ENCODE measurements at places on chromosomes 2 and 18.

GRCh38 chr2:69020496-69021426, 7.8 kb downstream of the ANTXR1 start:
- no peak for DNase-seq

- no peak for DNase-seq
Observed at GRCh38 chr2:198347946-198348345, 543.6 kb downstream of the PLCL1 start.

GRCh38 chr2:191312163-191312562, 67.0 kb downstream of the MYO1B start:
- no peak for DNase-seq

DNA sequence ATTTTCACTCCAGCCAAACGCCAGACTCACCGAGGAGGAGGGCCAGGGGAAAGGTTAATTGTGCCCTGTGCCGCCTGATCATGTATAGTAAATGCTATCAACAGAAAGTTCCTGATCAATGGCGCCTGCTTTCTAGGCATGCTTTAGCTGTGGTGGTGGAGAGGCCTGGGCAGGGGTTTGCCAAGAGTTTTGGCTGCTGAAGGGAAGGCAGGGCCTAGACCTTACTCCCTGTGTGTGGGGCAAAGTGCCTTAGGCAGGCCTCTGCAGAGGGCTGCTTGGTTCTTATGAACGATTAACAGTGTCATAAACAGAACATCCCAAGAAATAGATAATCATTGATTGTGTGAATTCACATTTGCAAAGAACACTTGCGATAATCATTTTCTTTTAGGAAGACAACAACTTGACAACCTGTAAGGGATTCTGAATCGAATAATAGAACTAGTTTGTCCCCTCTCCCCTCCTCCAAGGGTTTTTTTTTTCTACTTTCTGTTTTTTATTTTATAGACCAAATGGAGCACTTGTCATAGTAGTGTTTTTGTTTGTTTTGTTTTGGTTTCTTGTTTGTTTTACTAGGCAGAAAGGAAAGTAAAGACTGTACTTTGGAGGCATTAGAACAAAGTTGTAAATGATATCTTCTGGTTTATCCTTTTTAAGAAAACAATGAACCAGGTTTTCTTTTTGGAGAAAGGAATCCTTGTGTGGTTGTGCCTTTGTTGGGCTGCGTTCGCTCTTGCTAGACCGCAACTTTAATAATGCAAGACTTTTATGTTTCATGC, 6.5 kb downstream of the TSHZ1 start:
- no peak for DNase-seq

GRCh38 chr2:240790370-240791220, 29.4 kb downstream of the KIF1A start:
- no peak for DNase-seq

DNA sequence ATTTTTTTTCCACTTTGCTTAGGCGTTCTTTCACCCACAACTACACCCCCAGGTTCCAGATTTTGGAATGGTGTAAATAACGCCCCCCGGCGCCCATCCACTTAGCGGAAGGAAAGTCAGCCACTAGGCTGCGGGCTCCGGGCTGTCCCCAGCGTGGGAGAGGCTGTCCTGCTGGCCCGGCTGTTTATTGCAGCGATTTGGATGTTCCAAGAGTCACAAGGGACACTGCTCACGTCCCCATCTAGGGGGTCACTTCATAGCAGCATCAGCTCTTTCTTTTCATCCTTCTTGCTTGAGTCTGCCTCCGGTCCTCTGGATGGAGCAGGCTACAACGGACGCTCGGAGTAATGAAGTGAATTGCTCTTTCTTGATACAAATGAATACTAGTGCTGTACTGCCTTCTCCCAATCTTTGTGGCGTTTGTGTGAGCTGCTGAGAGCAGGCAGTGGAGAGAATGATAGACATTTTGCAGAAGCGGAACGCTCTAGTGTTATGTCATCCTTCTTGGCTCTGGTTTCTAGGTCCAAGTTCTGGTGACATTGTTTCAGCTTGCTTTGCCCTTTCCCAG, 50.7 kb upstream of the PAIP2B start:
- no peak for DNase-seq

DNA sequence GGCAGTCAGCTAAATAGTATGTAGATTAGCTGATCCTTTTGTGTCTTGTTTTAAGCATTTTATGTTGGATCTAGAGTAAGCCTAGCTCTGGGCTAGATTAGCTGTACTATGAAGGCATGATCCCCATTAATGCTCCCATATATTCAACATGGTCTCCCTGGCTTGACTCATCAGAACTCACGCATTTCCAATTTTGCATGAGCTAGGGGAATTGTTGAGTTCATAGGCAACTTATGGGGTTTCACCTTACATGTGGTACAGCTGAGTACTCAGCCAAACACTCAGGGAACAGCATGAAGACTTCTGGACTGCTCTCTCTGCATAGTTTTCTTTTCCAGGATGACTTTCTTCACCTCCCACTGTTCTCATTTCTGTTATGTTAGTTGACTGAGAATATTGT, 248.2 kb downstream of the TMX3 start:
- no peak for DNase-seq

DNA sequence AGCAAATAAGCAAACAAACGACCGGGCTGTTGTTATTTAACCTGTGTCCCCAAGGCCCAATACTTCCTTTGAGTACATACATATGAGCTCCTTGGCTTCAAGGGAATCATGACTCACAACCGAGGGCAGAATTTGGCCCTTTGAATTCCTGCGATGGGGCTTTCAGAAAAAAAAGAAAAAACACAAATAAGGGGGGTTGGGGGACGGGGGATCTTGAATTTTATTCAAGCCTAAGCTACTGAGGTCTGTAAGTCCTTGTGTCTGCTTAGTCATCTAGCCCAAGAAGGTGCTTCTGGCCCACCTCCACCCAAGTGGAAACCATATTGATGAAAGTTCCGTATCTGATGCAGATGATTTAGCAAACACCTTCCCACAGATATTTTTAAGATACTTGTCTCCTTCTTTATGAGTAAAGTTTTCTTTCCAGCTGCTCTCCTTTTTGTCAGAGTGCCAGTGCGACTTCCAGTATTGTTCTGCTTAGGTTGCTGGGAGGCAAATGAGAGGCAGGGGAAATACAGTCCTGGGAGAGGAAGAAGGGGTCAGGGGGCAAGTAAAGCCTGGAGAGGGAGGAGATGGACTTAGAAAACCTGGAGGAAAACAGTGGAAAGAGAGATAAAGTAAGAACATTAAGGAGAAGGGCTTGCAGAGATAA, 169.6 kb downstream of the ZEB2 start:
- no peak for DNase-seq

- no peak for DNase-seq
Observed at GRCh38 chr18:12092398-12093229, 1.0 kb upstream of the ANKRD62 start.

GRCh38 chr2:162908567-162908966, 70.0 kb upstream of the KCNH7 start:
- no peak for DNase-seq

DNA sequence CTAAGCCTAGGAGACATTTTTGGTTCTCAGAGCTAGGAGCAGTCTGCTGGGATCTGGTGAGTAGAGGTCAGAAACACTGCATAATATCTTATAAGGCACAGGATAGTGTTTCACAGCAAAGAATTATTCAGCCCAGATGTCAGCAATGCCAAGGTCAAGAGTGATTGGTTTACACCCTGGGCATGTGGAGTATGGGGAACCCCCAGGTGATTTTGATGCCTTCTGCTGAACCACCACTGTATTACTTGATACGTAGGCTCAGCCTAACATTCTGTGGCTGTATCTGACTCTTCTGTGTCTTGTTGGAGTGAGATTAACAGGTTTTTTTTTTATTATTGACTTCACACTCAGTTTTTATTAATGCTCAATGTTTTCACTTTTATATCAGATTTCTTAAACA, 6.0 kb downstream of the DDX18 start:
- DNase-seq = no peak

DNA sequence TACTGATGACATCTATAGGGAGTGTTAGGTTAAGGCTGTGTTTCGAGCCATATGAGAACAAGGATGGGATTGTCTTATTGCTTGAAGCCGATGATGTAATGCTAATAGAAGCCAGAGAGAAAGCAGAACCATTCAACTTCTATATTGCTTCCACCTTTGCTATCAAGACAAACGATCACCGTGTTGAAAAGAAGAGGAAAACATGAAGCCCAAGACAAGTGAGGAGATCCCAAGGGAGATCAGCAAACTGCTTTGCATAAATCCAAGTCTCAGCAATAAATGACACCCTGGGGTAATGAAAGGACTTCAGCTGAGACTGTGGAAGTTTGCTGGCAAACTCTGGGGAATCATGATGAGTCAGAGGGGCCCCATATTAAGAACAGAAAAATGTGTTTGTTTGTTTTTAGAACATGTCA, 206.2 kb downstream of the NCKAP5 start:
- no peak for DNase-seq

GRCh38 chr2:212142631-212143030, 396.0 kb downstream of the ERBB4 start:
- no peak for DNase-seq

DNA sequence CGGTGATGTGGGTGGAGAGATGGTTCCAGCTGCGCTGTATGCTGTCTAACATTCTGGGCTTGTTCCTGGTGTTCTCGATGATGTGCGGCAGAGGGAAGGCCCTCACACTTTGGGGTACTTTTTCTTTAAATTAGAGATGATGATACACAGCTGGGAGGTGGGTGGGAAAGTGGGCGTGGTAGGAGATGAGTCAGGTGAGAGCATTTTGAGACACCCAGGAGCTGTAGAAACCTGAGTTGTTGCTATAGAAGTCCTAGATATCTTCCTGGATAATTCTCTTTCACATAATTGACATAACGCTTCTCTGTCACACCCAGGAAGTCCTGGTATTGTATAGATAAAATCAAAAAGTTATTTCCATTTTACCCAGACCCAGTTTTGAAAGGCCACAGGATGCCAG, 103.8 kb upstream of the ALKAL2 start:
- DNase-seq = no peak

DNA sequence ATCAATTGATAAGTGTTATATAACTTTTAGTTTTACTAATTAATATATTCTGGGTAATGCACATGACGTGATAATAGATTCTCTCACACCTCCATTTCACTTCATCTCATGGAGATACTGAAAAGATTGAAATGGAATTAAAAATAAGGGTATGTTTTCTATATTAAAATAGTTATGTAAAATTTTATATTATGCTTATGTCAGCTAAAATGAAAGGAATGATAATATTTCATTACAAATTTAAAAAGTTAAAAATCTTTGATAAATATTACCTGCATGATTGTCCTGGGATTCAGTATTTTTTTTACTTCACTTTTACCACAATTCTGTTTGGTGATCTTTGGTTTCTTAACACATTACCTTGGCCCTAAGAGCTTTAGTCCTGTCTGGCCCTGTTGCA, 823.8 kb upstream of the NRXN1 start:
- DNase-seq = no peak

DNA sequence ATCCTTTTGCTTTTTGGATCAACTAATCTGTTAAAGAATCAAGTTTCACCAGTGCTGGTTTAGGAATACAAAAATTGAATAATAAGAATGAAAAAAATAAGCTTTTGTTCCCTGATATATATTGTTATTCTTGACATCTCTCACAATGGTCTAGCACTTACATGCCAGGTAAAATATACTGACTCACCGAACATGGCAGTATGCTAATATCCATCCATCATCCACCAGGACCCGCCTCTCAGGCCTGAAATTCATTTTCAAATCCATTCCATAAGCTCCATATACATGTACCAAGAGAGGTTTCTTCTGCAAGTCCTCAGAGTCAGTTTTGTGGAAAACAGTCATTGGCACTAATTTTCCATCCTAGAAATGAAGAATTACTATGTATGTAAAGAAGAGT, 32.5 kb downstream of the PREPL start:
- DNase-seq = no peak

DNA sequence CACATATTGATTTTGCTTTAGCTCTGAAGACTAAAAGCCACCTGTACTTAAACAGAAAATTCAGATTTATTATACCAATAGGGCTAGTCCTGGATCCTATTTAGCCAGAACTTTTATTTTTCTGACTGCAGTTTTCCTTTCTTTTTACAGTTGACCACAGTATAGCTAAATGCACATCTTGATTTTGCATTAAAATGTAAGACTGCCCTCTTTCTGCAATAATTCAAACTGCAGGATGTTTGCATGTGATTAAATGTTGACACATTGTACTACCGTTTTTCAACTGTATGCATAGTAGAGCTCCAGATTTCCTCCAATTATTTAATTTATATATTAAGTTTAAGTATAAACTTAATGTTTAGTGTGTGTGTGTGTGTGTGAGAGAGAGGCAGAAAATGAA, 1262.9 kb downstream of the SUCLG1 start:
- no peak for DNase-seq

- no peak for DNase-seq
Observed at GRCh38 chr2:202652119-202652518, 17.4 kb downstream of the FAM117B start.

- no peak for DNase-seq
Observed at GRCh38 chr2:152555048-152555447, 162.2 kb downstream of the PRPF40A start.

- no peak for DNase-seq
Observed at GRCh38 chr2:19868701-19869580, 32.8 kb downstream of the TTC32 start.

GRCh38 chr2:163970058-163970813, 234.4 kb upstream of the FIGN start:
- no peak for DNase-seq

DNA sequence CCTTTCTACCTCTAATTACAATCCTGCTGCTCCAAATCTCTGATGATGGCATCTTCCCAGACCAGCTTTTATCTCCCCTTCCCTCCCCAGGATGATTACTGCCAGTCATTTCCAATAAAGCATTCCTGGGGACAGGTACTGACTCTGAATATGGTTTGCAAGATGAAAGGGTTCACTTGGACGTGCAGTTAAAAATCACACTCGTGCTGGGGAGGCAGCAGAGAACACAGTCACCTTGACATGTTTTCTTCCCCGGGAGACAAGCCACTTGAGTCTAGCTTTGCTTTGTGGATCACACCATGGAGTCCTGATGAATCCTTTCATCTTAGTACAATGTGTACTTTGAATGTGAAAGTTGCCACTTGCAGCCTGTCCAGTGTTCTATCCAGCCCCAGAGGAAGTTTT, 175.0 kb downstream of the ALPK2 start:
- DNase-seq = no peak
